ENCODE measurements at places on chromosomes 11 and 22.

DNA sequence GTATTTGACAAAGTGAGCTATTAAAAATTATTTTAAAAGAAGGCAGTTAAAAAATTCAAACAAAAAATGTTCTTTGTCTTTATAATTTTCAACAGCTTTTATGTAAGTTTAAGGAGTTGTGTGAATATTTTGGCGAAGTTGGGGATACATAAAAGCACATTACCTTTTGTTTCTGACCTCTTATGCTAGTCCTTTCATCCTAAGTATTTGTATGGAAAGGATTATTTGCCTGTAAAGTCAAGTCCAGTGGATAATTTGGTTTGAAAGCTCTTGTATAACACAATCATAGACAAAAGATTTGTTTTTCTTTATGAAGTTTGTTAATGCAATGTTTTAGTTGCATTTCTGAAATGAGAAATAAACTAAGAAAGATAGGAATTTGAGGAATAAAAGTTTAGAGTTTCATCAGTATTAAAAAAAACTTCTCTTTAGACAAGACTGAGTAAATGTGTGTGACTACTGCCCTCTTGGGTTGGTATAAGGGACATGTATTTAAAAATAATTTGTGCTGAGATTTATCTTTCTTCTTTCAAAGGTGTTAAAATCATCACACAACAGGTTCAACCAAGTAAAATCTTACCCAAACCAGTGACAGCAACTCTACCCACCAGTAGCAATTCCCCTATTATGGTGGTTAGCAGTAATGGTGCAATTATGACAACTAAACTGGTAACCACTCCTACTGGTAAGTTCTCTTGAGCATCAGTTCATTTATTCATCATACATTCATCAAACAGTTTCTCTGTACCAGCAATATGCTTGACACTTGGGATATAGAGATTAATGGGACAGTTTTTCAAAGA is 68.2 kb downstream of the EMSY start:
- DNase-seq, result peak; percentile 5

DNA sequence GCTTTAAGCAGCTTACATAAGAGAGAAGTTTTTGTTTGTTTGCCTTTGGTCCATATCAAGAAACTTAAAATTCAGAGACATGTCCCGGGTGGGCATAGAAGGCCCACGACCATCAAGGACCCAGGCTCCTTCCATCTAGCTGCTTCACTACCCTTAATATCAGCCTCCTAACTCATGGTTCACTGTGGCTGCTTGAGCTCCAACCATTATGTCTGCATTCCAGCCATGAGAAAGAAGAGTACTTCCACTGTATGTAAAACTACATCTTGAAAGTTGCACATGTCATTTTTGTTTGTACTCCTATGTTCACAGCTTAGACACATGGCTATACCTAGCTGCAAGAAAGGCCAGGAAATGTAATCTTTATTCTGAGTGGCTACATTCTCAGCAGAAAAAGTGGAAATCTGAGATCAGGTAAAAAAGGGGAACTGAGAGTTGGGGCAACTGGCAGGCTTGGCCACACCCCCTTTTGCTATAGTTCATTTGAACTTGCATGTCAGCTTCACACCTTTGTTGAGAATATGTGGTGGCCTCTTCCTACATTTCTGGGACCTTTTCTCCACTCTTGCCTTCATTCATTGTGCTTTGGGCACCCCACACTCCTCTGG is 81.3 kb upstream of the TP53I11 start:
- DNase-seq, result no peak

DNA sequence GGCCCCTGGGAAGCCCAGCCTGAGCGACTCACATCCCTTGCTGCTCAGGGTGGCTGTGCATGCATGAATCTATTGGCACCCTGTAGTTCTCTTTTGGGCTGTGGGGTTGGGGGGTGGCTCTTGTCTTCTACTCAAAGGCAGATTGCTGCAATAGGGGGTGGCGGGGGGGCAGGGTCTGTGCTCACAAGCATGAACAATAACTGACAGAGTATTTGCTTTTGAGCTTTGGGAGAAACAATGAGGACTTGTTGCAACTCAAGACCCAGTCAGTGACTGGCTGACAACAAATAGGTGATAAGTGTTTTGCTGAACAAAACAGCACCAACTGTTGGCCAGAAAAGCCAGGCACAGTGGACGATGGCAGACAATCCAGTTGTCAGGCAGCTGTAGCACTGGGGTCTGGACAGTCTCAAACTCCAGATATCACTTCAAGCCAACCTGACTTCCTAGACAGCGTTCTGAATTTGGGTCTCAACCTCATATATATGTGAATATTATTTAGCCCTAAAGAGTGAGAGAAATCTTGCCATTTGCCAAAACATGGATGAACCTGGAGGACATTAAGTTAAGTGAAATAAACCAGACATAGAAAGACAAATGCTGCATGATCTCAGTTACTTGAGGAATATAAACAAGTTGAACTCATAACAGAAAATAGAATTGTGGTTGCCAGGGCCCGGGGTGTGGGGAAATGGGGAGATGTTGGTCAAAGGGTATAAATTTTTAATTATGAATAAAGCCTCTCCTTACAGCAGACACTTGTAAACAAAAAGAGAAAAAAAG is 61.7 kb downstream of the ME3 start:
- no peak for DNase-seq

DNA sequence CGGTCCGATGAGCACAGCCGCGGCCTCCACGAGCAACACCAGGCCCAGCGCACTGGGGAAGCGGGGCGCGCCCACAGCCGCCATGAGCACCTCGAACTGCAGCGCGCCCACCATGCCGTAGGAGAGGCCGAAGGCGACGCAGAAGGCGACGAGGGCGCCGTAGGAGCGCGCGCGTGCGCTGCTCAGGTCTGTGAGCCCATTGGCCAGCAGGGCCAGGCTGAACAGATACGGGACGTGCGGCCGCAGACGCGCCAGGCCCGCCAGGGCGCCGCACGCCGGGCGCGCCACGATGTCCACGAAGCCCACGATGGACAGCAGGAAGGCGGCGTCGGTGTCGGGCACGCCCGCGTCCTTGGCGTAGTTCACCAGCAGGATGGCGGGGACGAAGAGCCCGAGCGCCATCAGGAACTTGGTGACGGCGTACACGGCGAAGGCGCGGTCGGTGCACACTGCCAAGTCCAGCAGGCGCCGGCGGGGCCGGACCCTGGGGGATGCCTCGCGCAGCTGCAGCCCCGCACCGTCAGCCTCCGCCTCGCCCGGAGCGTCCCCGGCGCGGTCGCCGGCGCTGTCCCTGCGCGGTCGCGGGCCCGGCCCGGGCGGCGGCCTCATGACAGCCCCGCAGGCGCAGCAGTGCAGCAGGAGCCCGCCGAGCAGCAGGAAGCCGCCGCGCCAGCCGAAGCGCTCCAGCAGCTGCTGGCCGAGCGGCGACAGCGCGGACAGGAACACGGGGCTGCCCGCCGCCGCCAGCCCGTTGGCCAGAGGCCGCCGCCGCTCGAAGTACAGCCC is 2.9 kb downstream of the SLC16A8 start:
- no peak for DNase-seq

DNA sequence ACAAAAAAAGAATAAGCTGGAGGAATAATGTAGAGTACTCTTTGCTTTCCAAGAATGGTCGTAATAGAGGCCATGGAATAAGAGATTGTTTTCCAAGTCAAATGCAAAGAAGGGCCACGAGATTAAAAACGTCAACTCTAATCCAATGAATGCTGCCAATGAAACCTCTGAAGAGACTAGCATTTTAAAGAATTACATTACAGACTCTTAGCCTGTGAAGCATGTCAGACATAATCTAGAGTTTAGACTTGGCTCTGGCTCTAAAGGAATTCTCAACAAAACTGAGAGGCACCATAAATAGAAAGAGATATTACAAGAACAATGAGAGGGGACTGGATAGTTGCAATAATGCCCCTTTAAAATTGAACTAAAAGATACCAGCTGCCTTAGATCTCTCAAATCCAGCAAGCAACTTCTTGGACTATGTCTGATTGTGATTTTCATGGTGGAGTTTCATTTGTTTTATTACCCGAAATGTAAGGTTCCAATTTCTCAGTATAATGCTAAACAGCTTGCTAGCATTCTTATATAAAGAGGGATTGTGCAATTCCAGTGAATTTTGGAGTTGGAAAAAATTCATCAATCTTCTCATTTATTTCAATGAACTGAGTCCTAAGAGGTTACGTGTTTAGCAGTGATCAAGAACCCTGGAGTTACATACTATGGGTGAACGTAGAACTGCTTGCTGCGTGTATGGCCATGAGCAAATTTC is 5.6 kb downstream of the ETS1 start:
- no peak for DNase-seq

GRCh38 chr11:44047931-44048431 is at the start of gene ACCSL:
ACCSL (plus strand) TSS chr11:44047981; CDS start chr11:44048037, 56 bp downstream.
- no peak for DNase-seq

- no peak for DNase-seq
These were observed 93.1 kb upstream of the SC5D start for GRCh38 chr11:121199516-121199915.

DNA sequence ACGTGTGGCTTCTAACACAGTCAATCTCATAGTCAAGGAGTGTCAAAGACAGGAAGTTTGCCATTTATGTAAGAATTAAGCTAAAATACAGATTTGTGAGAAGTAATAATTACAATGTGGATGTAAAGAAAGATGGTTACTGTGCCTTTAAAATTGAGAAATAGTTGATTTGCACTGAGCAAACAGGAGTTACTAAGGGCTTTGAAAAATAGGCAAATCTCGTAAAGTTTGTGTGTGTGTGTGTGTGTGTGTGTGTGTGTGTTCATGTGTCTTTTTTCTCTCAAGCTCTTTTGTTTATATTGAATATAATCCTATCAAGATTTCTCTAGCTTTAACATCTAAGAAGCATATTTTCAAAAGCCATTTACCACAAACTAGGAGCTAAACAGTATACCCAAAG is 2284.5 kb downstream of the LRRC4C start:
- DNase-seq, result no peak

DNA sequence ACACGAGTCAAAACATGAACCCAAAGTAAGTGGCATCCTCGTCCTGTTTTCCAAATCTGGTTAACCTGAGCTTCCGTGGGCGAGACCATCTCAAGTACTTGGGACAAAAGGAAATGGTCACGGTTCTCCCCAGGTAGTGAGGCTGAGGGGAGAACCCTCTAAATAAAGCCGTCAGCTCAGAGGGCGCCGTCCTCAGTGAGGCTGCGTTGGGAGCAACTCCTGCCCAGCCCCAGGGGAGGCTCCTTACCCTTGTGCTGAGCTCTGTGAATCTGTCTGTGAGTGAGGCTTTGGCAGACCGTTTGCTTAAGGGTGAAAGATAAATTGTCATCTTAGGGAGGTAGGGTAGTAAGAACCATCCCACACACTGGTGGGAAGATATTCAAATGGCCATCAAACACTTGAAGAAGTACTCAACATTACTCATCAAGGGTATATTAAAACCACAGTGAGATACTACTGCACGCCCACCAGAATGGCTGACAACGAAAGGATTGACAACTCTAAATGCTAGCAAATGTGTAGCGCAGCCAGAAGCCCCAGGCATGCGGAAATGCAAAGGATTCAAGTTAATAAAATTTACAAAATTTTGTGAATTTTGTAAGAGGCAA is 321.0 kb downstream of the TBC1D22A start:
- no peak for DNase-seq

- DNase-seq, result no peak
These were observed 9.9 kb downstream of the NUMA1 start for GRCh38 chr11:72070491-72070890.

- DNase-seq, result no peak
These were observed 442.9 kb downstream of the DYNC2H1 start for GRCh38 chr11:103552086-103552485.

Data from GM04504 (cell line).